ENCODE measurements at places on chromosomes 16 and 17.

DNA sequence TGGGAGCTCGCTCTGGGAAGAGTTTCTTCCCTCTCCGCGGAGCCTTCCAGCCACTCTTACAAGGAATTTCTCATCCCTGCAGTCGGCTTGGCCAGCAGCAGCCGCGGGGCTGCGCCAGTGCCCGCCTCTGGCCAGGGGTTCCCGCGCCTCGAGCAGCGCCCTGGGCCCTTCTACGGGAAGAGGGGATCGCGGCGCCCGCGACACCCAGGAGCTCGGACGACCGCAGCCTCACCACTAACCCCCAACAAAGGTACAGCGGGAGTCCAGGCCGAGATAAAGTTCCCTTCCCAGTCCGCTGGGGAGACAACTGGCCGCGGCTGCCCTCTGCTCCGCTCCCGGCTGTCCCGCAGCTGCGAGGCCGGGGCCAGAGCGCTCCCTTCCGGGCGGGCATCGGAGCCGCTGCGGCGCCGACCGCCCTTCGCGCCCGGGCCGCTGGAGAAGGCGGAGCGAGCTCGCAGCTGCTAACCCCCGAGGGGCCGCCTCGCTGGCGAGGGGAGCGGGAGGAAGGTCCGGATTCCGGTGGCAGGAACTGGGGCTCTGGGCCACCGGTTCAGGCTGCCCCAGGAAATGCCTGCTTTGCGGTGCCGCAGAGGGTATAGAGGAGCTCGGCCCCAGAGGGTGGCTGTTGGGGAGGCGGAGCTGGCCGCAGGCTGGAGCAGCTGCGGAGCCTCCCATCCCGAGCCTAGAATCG, 3.6 kb upstream of the HS3ST3B1 start:
- DNase-seq: no peak

GRCh38 chr16:6993544-6993943, 339.1 kb upstream of the RBFOX1 start:
- DNase-seq: no peak

- DNase-seq: no peak
Observed at GRCh38 chr17:35374766-35375344, 1.4 kb upstream of the SLFN11 start.

- no peak for DNase-seq
Observed at GRCh38 chr16:28901862-28902261, 23.2 kb downstream of the RABEP2 start.

DNA sequence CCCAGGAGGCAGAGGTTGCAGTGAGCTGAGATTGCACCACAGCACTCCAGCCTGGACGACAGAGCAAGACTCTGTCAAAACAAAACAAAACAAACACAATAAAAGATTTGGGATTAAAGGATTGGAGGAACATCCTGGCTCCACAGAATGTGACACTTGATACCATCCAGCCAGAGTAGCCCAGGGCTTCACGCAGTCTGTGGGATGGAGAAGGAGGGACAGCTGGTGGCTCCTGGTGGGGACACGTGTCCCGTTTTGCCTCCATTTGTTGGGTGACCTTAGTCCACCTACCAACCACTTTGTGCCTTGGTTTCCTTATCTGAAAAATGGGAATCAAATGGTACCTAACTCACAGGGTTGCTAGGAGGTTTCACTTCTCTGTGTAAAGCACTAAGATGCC, 12.4 kb upstream of the CYB561 start:
- DNase-seq: no peak

- peak; percentile 75 for DNase-seq
Observed at GRCh38 chr16:83952940-83953795, at the start of gene OSGIN1. OSGIN1 (plus strand) TSS chr16:83953240; CDS start chr16:83957672, 4,432 bp downstream.

DNA sequence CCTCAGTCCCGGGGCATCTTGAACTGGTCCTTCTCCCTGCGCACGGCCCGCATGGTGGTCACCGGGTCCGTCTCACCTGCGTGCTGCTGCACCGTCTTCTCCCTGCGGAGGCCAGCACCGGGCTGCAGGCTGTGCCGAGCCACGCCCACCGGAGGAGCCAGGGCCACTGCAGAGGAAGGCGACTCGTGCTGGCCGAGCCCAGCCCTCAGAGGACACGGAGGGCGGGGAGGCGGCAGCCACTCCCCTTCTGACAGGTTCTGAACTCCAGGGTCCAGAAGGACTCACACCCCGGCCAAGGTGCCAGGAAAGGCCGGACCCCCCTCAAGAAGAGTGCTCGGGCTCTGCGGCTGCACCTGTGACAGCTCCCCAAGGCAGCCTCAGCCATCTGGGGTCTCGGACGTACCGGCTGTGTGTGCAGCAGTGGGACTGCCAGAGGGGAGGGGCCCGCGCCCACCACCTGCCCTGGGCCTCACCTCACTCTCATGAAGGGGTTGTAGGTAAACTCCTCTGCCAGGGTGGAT, 15.8 kb upstream of the IGFALS start:
- no peak for DNase-seq

GRCh38 chr17:7582396-7583252, 1.0 kb upstream of the MPDU1 start:
- DNase-seq: no peak

DNA sequence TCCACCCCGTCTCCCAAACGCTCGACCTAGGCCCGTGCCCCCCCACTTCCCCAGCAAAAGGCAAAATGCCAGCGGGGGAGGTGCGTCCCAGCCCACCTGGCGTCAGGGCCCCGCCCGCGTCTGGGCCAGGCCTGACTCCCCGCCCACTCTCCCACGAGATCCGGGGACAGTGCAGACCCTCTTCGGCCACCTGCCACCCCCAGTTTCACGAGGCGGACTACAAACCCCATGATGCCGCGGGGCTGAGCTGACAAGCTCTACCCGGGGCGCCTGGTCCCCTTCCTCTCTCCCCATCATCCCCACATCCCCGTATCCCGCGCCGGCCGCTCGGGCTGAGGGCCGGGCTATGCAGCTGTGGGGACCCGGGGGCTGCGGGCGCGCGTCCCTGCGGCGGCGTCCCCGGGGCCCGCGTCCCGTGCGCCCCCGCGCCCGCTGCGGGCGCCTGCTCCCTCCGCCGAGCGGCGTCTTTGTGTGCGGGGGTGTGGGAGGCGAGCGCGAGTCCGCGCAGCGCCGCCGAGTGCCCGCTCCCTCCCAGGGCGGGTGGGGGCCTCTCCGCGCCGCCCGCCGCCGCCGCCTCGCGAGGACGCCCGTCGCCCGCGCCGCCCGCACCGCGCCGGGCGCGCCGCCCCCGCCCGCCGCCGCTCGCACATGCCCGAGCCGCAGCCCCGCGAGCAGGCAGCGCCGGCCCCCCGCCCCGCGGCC, at the start of gene ANKRD13B:
TSS of gene ANKRD13B (plus strand) at position 283 of the 702 bp plus-strand sequence. CDS start 490 bp downstream, outside the sequence.
- DNase-seq: no peak

- no peak for DNase-seq
Observed at GRCh38 chr17:8141045-8141444, 11.2 kb downstream of the PER1 start.

GRCh38 chr16:2337431-2338296, 2.9 kb downstream of the ABCA3 start:
- no peak for DNase-seq

DNA sequence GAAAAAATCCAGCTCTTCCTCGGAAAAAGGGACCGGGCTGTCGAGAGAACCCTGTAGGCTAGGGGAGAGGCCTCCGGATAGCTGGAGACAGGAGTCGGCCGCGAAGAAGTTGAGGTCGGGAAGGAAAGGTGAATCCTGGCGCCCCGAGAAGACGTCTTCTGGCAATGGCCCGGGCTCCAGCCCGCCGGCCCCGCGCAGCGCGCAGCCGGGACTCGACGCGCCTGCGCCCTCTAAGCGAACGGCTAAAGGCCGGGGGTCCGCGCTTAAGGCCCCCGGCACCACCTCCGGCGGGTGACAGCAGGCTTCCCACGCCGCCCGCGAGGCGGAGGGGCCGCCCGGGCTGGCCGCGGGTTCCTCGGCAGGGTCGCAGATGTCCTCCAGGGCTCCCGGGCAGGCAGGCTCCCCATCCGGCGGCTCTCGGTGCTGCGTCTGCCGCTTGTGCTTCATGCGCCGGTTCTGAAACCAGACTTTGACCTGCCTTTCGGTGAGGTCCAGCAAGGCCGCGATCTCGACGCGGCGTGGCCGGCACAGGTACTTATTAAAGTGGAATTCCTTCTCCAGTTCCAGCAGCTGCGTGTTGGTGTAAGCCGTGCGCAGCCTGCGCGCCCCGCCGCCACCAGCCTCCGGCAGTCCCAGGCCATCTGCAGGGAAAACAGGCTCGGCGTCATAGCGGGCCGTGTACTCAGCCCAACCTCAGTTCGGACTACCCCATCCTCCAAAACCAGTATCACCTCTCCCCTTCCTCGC, 1.6 kb downstream of the HOXB2 start:
- DNase-seq: no peak

GRCh38 chr17:83029571-83029970, 49.8 kb upstream of the METRNL start:
- no peak for DNase-seq

DNA sequence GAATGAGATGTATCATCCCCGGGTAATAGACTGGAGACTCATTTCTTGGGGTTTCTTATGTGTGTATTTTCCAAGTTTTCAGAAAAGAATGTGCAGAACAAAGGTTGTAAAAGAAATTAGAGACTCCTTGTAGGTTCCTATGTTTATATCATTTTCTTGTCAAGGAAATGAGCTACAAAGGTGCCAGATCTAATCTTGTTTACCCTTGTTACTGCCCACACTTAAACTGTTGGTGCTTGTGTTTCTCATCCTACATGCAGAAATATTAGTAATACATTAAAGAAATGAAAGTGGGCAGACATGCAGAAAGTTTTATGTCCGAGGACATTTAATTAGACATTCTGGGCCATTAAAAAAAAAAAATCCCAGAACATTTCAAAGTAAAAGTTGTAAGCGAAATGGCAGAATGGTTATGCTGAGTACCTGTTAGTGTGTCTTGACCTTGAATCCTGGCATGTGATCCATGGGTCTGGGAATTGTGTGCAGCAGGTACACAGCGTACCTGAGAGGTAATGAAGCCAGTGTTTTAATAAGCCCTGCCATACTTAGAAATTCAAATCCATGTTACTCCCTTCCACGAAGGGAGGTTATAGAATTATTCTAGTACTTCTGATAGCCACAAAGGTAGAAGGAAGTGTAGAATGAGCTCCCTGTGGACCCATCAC, 62.6 kb upstream of the CACNG5 start:
- no peak for DNase-seq

- DNase-seq: no peak
Observed at GRCh38 chr17:42537826-42538451, 1.9 kb downstream of the NAGLU start.

DNA sequence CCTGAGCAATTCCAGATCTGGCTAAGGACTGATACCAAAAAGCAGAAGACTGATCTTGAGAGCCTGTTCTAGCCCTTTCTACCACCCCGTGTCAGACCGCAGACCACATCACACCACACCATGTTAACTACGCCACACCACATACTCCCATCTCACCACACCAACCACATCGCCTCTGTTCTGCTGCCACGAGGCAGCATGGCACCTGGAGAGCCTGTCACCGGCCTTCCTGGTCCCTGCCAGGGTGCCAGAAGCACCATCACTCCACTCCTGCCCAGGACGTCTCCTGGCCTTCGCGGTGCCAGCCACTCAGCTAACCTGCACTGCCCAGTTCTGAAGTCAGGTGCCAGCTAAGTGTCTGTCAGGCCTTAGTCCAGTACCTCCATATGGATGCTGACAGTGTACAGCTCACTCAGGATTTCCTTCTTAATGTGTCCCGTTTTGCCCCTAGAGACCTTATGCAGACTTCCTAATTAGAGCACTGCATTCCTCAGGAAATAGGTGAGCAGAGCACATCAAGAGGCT, 37.2 kb upstream of the BCAR1 start:
- DNase-seq: no peak

- DNase-seq: no peak
Observed at GRCh38 chr17:33038740-33039139, 47.1 kb downstream of the SPACA3 start.

DNA sequence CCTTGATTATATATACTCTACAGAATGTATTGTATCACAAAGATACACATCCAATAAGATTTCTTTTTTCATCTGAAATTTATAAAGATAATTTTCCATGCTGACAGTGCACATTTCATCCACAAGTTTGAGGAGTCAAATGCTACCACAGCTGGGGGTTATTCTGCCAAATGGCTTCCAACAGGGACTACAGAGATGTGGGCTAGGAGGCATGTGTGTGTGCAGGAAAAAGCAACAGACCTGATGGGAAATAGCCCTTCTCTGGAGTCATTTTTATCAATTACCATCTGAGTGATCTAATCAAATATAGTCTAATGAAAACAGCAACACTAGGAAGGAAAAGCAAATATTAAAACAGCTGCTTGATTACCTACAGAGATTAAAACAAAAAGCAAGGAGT, 290.5 kb downstream of the CEP112 start:
- no peak for DNase-seq

GRCh38 chr16:50451951-50452508, 83.2 kb upstream of the BRD7 start:
- DNase-seq: no peak

- no peak for DNase-seq
Observed at GRCh38 chr16:17945080-17945601, 391.4 kb downstream of the NPIPA8 start.

GRCh38 chr17:30545024-30545423, 67.8 kb downstream of the GOSR1 start:
- no peak for DNase-seq

DNA sequence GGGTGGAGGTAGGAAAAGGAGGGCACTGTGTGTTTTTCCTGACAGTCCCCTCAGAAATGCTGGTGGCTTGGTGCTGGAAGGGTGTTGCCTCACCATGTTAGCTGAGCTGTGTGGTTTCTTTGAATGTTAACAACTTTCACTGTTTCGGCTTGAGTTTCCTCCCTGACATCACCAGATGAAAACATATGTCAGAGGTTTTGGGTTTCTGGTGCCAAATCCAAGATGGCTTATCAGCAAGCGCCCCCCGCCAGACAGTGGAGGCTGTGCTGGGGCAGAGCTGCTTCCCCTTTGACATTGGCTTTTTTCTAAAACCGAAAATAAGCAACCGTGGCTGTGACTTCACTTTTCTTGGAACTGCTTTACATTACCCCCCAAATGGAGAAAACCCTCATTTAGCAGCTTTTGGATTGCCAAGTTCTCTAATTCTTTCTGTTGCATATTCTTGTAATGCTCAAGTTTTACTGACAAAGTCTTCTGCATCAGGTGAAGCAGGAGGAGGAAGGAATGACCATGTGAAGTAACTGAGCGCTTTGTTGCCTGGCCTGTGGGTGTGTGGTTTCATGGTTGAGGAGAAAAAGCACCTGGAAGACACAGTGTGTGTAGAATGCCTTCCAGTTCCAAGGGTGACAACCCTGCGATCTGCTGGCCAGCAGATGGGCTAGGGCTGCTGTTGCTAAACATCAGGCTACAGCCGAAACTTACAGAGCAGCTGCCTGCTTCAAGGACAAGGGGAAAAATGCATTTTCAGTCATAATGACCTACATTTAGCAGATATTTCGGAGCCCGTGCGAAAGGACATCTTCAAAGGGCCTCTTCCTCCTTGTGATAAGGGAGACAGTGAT, 9.7 kb downstream of the RMI2 start:
- peak; percentile 61 for DNase-seq

DNA sequence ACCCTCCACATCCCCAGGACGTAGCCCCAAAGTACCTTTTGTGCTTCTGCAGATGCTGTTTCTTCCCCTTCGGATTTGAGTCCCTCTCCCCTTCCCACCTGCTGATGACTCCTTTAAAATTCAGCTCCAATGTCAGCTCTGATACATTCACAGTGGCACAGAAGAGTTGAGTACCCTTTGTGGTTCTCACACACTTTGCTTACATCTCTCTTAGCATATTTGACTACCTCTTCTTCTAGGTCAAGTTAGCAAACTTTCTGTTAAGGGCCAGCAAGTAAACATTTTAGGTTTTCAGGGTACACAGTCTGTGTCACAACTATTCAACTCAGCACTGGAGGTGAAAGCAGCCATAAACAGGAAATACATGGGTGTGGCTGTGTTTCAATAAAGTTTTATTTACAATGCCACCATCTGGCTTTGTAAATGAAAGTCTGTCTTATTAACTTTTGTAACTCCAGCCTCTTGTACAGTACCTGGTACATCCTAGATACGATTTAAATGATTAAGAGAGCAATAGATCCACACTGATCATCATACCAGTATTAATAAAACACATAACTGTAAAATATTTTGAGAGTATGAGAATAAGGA, 161.7 kb downstream of the SOX9 start:
- no peak for DNase-seq
